NCI-H526 treated with DMSO at 0.1 percent for 48 hours (cell line): ENCODE measurements at places on chromosomes 5 and 9.

DNA sequence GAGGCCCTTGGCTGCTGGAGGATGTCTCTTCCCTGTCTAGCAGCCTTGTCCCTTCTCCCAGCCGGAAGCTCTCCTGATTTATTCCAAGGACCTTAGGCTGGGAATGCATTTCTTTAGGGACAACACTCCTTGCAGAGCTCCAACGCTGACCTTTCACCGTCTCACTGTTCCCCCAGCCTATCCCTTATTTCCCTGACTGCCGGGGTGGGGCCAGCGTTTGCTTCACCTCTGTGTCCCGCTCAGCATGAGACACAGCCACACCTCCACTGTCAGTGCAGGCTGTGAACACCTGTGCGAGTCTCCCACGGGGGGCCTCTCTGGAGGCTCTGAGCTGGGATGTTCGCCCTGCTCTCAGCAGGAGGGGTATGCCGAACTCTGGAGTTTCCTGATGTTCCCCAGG lies 106.2 kb upstream of the FCN2 start:
- no peak for DNase-seq

GRCh38 chr5:167800427-167800826 lies 491.0 kb upstream of the WWC1 start:
- DNase-seq, result no peak

GRCh38 chr5:655406-655805 lies 37.7 kb downstream of the TPPP start:
- DNase-seq, result no peak

DNA sequence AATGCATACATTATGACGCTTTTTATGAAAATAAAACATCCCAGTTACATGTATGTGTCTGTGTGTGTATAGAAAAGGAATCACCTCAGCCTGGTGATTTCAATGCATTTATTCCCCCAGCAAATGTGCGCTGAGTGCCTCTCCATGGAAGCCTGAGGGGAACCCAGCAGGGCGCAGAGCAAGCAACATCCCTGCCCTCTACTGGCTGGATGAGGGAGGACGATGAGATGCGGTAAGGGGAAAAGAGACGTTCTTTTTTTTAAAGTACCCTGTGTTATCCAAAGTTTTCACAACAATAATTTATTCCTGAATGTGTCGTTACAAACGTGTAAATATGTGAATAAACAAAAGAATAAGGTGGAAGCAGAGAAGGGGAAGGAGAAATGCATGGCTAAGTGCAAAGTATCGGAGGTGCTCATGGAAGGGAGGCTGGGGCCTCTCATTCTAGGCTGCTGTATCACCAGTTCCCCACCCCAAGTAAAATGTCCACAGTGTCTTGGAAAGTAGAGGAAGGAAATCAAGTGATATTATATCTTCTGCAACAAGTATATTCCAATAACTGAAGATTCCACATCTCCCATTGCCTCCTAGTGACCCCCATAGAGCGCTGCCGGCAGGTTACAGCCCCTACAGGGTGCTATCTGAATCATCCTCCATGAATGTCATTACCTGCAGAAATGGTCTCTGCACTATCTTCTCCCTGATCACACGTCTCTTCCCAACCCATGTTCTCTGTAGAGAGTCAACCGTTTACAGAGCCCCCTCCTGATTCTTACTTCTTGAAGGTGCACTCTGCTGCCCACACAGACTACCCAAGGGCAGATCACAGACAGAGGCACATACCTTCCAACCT lies 13.0 kb upstream of the ABLIM3 start:
- DNase-seq, result no peak

DNA sequence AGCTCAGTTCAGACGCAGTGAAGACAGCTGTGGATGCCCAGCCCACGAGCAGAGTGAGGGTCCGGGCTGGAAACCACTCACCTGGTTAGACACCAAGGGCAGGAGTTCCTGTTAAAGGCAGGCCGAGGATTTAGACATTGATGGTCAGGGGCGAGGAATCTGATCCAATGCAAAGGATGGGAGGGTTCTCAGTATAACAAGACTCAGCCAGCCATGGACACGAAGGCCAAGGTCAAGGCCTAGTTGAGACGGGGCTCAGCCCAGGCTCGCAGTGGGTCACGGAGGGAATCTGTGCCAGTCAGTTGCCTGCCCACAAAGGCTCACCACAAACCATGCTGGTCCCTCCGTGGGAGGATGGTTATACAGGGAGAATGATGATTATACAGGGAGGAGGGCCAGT lies 63.3 kb upstream of the FCN1 start:
- no peak for DNase-seq

DNA sequence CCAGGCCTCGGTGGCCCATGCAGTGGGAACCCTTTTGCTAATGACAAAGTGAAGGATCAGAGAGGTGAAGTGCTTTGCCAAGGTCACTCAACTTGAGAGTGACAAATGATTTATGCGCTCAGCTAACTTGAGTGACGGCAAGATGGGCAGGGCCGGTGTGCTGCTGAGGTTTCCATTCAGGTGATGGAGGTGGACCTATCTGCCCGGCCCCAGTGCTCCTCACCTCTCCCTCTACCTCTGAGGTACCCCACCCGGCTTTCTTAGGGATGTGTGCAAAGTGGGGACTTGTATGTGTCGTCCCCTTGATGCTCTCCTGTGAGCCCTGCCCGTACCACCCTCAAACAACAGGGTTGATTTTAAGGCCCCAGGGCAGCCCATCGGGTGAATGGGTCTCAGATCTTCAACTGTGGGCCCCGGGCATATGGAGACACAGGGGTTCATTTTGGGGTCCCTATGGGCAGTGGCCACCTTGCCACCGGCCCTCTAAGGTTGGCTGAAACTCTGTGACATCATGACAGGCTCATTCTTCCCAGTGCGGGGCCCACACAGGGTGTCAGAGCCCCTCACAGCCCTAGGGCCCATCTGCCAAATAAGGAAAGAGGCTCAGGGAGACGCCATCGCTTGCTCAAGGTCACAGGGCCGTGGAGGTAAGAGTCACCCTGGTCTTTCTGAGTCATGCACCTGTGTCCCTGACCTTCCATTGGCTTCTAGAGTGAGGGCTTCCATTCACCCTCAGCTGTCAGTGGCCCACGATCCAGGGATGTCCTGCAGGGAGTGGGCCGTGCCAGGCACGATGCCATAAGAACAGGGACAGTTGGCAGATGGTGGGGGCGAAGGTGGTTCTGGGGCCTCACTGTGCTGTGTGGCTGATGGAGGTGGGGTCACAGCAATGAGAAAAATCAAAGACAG lies 170.6 kb upstream of the MVB12B start:
- no peak for DNase-seq

- DNase-seq, result no peak
These were observed 420.1 kb upstream of the PAPPA start for GRCh38 chr9:115733318-115734110.

GRCh38 chr5:71701407-71701806 lies 17.7 kb upstream of the CARTPT start:
- DNase-seq, result no peak

DNA sequence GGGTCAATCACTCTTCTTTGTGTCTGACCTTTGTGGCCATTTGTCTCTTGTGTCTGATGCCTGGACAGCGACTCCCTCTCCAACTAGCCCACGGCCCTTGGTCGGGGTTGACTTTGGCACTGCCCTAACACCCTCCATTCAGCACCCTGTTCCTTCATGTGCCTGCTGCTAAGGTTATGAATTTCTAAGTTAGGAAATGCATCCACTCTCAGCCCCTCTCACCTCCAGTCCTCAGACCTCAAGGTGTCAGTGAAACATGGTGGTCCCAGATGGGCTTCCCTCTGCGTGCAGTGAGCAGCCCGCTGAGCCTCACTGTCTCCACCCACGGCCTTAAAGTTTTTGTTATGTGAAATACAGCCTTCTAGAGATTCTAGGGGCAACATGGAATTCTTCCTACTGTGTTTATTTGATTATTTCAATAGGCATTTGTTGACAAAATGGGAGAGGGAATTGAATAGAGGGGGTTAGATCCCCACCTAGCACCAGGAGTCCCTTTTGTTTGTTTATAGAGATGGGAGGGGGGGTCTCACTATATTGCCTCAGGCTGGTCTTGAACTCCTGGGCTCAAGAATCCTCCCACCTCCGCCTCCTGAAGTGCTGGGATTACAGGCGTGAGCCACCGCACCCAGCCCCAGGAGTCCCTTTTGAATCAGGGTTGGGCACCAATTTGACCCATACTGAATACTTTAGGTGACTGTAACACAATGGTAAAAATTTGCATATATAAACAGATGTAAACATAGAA lies 1.6 kb upstream of the GLIPR2 start:
- DNase-seq, result no peak
